Activated naive CD8-positive, alpha-beta T cell treated with anti-CD3 and anti-CD28 coated beads for 36 hours (primary cell): ENCODE measurements at places on chromosomes 4 and X. TPM values are rescaled to one million over a fixed set of nuclear protein-coding genes. Genes with fewer than 3 reads are reported as not detected.
A peak's percentile ranks its signal among the peaks of the same experiment; 100 is the strongest.

GRCh38 chr4:126182336-126182735 lies 867.6 kb downstream of the FAT4 start:
- H3K27ac ChIP-seq, result no peak overlapping the region
- no peaks in the 10 kb centered on the region for H3K4me1 ChIP-seq
- H3K4me3 ChIP-seq, result no peak overlapping the region
- H3K27me3 ChIP-seq, result no peaks in the 10 kb centered on the region

- H3K27ac ChIP-seq, result peak overlapping the region; percentile 89
- peak; percentile 50 for DNase-seq
- H3K4me1 ChIP-seq, result peaks cover 37% of the 10 kb centered on the region
- H3K27me3 ChIP-seq, result peaks cover 6% of the 10 kb centered on the region
- no peaks in the 10 kb centered on the region for H3K36me3 ChIP-seq
Measured at GRCh38 chrX:39196192-39197102, 395.2 kb downstream of the MID1IP1 start.

DNA sequence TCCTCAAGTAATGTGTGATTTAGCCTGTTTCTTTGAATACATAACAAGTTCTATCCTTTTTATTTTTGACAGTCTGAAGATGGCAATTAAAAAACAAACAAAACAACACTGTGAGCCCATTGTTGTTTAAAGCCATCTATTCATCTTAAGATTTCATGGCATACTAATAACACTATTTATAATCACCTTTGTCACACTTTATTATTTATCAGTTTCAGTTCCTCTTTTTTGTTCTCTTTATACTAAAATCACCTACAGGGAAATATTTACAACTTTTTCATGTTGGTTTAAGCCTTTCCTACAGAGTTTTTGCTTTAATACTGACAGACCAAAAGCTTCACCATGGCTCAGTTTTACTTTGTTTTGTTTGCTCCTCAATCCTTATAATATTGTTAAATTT lies 247.4 kb upstream of the CTSO start:
- H3K27me3 ChIP-seq, result peaks cover 3% of the 10 kb centered on the region
- H3K4me3 ChIP-seq, result no peak overlapping the region
- no peak overlapping the region for H3K27ac ChIP-seq
- no peak for DNase-seq
- no peaks in the 10 kb centered on the region for H3K36me3 ChIP-seq

The CT45A5 gene
- not detected for total RNA-seq

DNA sequence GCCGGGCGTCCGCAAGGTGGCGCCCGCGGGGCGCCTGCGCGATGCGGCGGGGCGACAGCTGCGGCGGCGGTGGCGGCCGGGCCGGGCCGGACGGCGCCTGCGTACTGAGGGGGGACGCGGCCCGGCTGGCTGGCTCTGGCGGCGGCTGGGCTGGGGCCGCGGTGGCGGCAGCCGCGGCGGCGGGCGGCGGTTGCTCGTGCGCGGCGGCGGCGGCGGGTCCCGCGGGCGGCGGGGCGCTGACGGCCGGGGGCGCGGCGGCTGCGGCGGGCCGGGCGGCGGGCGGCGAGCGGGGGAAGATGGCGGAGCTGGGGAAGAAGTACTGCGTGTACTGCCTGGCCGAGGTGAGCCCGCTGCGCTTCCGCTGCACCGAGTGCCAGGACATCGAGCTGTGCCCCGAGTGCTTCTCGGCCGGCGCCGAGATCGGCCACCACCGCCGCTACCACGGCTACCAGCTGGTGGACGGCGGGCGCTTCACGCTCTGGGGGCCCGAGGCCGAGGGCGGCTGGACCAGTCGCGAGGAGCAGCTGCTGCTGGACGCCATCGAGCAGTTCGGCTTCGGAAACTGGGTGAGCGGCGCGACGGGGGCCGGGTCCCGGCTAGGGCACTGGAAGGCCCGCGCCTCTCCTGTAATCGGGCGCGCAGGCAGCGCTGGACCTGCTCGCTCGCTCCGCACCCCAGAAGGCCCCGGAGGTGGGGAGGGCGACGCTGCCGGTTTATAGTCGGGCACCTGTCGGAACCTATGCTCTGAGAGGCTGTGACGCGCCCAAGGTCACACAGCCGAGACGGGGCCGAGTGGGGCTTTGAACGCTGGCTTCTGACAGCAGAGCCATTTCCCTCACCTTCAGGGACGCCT lies at the start of gene TADA2B:
TADA2B (plus strand) TSS at position 89 of the 853 bp plus-strand sequence; CDS start at position 297, 208 bp downstream.
- peaks cover 4% of the 10 kb centered on the region for H3K27me3 ChIP-seq
- no peaks in the 10 kb centered on the region for H3K36me3 ChIP-seq
- H3K27ac ChIP-seq, result peak within 1 kb of the TSS; percentile 78
- peak; percentile 57 for DNase-seq
- H3K4me3 ChIP-seq, result peak within 1 kb of the TSS; percentile 89

- H3K4me1 ChIP-seq, result no peaks in the 10 kb centered on the region
- no peak for DNase-seq
- no peak overlapping the region for H3K27ac ChIP-seq
- no peak overlapping the region for H3K4me3 ChIP-seq
Measured at GRCh38 chrX:107226757-107227156, 20.3 kb downstream of the DNAAF6 start.

- no peaks in the 10 kb centered on the region for H3K27me3 ChIP-seq
- peaks cover 7% of the 10 kb centered on the region for H3K36me3 ChIP-seq
Measured at GRCh38 chr4:148814030-148814429, 371.8 kb upstream of the NR3C2 start.

- no peak overlapping the region for H3K27ac ChIP-seq
- H3K27me3 ChIP-seq, result no peaks in the 10 kb centered on the region
- H3K4me3 ChIP-seq, result no peak overlapping the region
- no peaks in the 10 kb centered on the region for H3K36me3 ChIP-seq
- DNase-seq, result no peak
Measured at GRCh38 chrX:68114573-68115129, 318.6 kb downstream of the OPHN1 start.

GRCh38 chr4:141037446-141037845 lies 95.8 kb downstream of the RNF150 start:
- no peaks in the 10 kb centered on the region for H3K36me3 ChIP-seq
- no peak overlapping the region for H3K4me3 ChIP-seq
- no peak overlapping the region for H3K27ac ChIP-seq
- H3K27me3 ChIP-seq, result no peaks in the 10 kb centered on the region

The WAS gene
- 89.8 TPM for total RNA-seq

The ODAPH gene
- not detected for total RNA-seq

DNA sequence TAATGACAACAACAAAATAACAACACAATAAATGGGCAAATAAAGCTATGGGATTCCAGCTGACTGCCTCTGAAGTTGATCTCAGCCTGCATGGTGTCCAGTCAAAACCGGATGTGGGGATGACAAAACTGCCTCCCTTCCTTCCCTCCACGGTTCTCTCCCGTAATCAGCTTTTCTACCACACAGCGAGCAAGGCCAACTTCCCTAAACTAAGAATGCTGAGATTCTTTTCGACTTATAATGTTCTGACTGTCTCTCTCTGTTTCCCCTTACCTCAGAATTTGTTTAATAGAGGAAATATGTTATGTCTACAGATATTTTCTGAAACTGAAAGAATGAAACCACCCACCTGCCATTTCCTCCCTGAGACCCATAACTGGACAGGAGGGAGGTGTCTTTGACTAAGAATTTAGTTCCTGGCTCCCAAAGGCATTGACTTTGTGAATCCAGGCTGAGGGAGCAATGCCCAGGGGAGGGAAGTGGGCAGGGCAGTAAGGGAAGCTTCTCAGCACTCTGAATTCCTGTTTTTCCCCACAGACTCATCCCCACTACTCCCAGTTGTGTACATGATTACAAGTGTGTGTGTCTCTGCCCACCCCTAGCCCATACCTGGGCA lies 1.0 kb upstream of the TLR1 start:
- H3K4me1 ChIP-seq, result peaks cover 22% of the 10 kb centered on the region
- DNase-seq, result no peak
- H3K27ac ChIP-seq, result peak overlapping the region; percentile 83
- H3K4me3 ChIP-seq, result peak overlapping the region; percentile 70

The GPR50 gene
- not detected for total RNA-seq

The LIMCH1 gene
- not detected for total RNA-seq

DNA sequence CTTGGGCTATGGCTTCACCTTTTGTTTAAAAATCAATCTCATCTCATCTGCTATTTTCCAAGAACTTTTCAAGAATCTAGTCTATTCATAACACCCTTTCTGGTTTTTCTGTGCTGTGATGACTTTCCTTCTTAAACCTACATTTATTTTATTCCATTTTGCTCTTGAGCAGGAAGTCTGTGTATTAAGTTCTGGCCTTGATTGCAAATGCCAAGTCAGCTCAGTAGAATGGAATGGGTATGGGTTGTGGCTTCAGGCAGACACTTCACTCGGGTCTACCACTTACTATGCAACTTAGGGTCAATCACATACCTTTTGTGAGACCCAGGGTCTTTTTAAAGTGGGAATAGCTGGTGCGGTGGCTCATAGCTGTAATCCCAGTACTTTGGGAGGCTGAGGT lies 522.3 kb downstream of the TRIML1 start:
- no peaks in the 10 kb centered on the region for H3K4me1 ChIP-seq
- H3K27me3 ChIP-seq, result no peaks in the 10 kb centered on the region
- no peak for DNase-seq
- no peak overlapping the region for H3K4me3 ChIP-seq

GRCh38 chr4:140875746-140876452 lies 119.7 kb upstream of the TBC1D9 start:
- no peak overlapping the region for H3K4me3 ChIP-seq
- H3K27ac ChIP-seq, result no peak overlapping the region
- H3K27me3 ChIP-seq, result no peaks in the 10 kb centered on the region
- H3K36me3 ChIP-seq, result no peaks in the 10 kb centered on the region

The GPR101 gene
- not detected for total RNA-seq

The RGN gene
- not detected for total RNA-seq

GRCh38 chr4:158025131-158025530 lies 147.7 kb downstream of the GASK1B start:
- H3K4me3 ChIP-seq, result no peak overlapping the region
- no peaks in the 10 kb centered on the region for H3K27me3 ChIP-seq
- H3K4me1 ChIP-seq, result no peaks in the 10 kb centered on the region
- H3K27ac ChIP-seq, result no peak overlapping the region
- H3K36me3 ChIP-seq, result no peaks in the 10 kb centered on the region
- no peak for DNase-seq

GRCh38 chrX:74490247-74490646 lies 69.0 kb downstream of the SLC16A2 start:
- H3K27ac ChIP-seq, result no peak overlapping the region
- H3K27me3 ChIP-seq, result no peaks in the 10 kb centered on the region
- no peak for DNase-seq
- H3K4me1 ChIP-seq, result no peaks in the 10 kb centered on the region
- H3K4me3 ChIP-seq, result no peak overlapping the region

- no peak overlapping the region for H3K27ac ChIP-seq
- no peaks in the 10 kb centered on the region for H3K4me1 ChIP-seq
- no peak for DNase-seq
- no peaks in the 10 kb centered on the region for H3K36me3 ChIP-seq
- H3K27me3 ChIP-seq, result no peaks in the 10 kb centered on the region
- H3K4me3 ChIP-seq, result no peak overlapping the region
Measured at GRCh38 chr4:58957711-58958110, 1847.5 kb upstream of the IGFBP7 start.

DNA sequence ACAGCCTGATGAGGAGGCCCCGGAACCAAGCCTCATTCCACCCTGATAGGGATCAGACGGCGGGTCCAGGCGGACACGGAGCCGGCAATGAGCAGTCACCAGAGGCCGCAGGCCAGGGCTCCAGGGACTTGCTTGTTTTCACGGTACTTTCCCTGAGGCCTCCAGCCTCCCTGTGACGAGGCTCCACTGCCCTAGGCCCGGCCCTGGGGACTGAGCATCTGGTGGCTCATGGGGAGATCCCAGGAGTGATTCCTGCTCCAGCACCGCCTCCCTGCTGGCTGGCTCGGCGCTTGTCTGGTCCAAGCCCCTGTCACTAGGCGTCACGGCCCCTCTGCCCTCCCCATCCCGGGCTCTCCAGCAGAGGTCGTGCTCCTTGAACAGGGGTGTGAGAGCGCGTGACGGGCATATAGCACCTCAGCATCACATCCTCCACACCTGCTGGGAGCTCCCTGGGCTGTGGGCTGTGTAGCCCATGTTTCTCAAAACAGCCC lies 14.1 kb downstream of the HTRA3 start:
- no peak for DNase-seq
- H3K4me1 ChIP-seq, result no peaks in the 10 kb centered on the region
- H3K36me3 ChIP-seq, result no peaks in the 10 kb centered on the region
- H3K27ac ChIP-seq, result no peak overlapping the region
- H3K27me3 ChIP-seq, result no peaks in the 10 kb centered on the region

DNA sequence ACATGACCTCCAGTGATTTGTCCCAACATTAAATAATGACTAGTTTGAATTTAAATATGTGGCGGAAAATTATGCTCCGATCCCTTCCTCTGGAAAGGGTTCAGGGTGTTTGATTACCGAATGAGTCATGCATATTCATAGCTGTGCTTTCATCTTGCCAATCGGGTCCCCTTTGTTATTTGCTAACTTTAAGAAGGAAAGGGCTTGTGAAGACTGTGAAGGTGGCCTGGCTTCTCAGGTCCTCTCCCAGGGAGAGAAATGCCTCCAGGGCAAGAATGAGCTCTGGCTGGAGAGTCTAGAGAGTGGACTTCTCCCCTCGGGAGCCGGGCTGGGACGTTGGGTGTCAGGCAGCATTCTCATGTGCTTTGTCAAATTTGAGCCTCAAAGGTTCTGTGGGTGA lies 155.5 kb upstream of the PSAPL1 start:
- no peak for DNase-seq
- peaks cover 14% of the 10 kb centered on the region for H3K27me3 ChIP-seq
- no peak overlapping the region for H3K4me3 ChIP-seq
- no peaks in the 10 kb centered on the region for H3K36me3 ChIP-seq
- no peaks in the 10 kb centered on the region for H3K4me1 ChIP-seq
- H3K27ac ChIP-seq, result no peak overlapping the region

The ADH1C gene
- total RNA-seq, result not detected

The TBX22 gene
- total RNA-seq, result not detected

DNA sequence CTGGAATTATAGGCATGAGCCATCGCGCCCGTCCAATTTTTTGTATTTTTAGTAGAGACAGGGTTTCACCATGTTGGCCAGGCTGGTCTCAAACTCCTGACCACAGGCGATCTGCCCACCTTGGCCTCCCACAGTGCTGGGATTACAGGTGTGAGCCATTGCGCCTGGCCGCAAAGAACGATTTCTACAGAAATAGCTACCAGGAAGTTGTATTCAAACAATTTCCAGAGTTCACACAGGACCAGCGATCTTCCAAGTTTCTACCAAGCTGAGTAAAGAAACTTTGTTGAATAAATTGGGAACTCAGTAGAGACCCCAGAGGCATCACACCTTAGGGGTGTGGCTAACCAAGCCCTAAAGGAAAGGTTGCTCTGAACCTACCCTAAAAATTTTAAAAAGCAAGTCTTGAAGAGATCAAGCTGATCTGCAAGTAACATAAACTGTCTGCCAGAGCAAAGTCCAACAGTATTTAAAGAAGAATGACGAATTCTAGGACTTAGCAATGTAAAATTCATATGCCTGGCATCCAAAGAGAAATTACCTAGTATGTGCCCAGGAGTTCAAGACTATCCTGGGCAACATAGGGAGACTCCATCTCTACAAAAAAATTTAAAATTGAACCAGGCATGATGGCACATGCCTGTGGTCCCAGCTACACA lies 48.4 kb upstream of the USP9X start:
- no peak for DNase-seq
- H3K27me3 ChIP-seq, result no peaks in the 10 kb centered on the region
- H3K27ac ChIP-seq, result no peak overlapping the region
- no peak overlapping the region for H3K4me3 ChIP-seq
